ENCODE measurements at places on chromosomes 5 and 9.

- no peak for DNase-seq
These were observed 1.6 kb downstream of the PHYKPL start for GRCh38 chr5:178230879-178231538.

GRCh38 chr9:36053971-36054370, 17.3 kb downstream of the RECK start:
- DNase-seq = no peak

GRCh38 chr5:109744261-109744660, 54.5 kb downstream of the MAN2A1 start:
- DNase-seq = no peak

DNA sequence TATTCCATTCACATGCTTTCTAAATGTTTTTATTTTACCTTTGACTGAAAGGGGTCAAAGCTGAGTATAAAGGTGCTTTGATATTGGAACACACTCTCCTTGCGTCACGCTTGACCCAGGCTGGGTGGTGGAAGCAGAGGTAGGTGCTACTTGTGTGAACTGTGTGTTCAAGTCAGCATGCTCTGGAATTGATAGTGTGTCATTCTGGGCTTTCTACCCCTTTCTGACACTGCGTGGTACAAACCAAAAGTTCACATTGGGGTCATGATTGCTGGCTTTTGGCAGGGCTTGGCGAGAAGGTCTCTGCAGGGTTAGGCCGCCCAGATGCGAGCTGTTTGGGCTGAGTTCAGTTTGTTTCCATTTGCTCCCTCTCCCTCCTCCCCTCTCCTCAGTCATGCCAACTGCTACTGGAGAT, 131.8 kb downstream of the ADAMTSL1 start:
- no peak for DNase-seq

GRCh38 chr9:127550751-127551150, 61.3 kb upstream of the STXBP1 start:
- DNase-seq = no peak

DNA sequence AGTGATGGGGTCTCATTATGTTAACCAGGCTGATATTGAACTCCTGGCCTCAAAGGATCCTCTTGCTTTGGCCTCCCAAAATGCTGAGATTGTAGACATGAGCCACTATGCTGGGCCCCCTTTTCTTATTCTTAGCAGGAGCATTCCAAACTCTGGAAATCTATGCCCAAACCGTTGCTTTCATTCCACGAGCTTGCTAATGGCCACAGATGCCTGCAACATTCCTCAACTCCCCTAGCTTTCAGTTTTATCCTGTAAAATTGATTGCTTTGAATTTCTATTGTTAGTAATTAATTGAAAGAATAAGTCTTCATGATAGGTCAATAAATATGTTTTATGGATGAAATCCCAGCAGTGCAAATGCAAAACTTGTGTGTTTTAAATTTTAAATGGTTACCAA, 564.8 kb upstream of the WWC1 start:
- no peak for DNase-seq

DNA sequence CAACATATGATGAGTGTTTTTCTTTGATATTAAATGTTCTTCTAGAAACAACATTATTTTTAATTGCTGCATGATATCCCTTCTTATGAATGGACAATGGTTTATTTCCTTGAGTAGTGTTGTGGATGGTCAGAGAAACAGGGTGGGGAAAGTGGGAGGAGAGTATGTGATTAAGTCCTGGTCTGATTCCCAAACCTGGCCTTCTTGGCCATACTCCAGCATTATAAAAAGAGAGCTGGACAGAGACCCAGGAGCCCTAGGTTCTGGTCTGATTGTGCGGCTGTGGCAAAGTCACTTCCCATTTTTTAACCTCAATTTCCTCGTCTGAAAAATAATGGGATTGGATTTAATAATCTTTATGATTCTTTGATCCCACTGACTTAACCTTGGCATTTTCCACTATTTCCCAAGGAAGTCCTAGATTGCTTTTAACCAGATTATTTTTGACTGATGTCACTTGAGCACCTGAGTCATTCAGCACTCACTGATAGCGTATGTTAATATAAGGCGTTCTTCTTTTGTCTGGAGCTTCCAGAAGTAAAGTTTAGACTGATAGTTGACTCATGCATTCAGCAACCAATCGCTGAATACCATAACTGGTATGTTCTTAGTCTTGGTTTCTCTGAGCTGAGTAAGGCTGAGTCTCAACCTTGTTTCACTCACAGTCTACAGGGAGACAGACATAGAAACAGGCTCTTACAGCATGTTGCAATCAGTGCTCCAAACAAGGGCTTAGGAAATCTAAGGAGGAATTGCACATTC, 26.2 kb downstream of the OSMR start:
- no peak for DNase-seq

DNA sequence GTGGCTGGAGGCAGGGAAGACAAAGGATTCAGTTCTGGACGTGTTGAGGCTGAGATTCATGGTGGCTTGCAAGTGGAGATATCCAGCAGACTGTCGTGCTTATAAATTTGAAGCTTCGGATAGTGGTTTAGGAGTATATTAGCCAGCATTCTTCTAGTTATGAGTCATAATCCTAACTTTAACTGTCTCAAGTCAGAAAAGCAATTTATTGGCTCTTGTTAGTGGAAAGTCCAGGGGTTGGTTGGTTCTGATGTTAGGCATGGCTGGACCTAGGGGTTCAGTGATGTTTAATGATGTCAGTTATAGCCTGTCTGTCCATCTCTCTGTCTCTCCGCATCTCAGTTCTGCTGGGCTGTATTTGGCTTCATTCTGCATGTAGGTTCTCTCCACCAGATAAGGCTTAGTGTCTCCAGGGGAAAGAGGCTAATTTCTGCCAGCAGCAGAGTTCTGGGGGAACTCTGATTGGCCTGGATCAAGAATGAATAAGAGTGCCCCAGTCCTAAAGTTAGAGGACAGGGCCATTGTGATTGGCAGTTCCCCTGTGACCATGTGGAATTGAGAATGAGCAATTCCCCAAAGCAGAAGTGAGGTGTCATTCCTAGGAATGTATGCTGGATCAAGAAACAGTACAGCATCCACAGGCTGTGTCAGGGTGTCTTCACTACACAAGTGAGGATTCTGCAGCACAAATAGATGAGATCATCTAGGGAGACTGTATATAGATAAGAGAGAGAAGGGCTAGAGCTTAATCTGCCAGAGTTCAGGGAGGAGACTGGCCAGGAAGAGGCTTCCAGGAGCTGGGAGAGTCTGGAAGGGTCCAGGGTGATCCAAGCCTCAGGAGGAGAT, 72.9 kb upstream of the SHB start:
- no peak for DNase-seq

GRCh38 chr9:88852794-88853193, 138.5 kb upstream of the S1PR3 start:
- no peak for DNase-seq

DNA sequence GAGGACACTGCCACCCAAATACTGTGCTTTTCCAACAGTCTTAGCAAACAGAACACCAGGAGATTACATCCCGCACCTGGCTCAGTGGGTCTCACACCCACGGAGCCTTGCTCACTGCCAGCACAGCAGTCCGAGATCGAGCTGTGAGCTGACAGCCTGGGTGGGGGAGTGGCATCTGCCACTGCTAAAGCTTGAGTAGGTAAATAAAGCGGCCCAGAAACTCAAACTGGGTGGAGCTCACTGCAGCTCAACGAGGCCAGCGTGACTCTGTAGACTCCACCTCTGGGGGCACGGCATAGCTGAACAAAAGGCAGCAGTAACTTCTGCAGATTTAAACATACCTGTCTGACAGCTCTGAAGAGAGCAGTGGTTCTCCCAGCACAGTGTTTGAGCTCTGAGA, 28.8 kb downstream of the EPB41L4A start:
- DNase-seq = no peak

- DNase-seq = no peak
These were observed 71.5 kb downstream of the ZNF474 start for GRCh38 chr5:122200865-122201264.

DNA sequence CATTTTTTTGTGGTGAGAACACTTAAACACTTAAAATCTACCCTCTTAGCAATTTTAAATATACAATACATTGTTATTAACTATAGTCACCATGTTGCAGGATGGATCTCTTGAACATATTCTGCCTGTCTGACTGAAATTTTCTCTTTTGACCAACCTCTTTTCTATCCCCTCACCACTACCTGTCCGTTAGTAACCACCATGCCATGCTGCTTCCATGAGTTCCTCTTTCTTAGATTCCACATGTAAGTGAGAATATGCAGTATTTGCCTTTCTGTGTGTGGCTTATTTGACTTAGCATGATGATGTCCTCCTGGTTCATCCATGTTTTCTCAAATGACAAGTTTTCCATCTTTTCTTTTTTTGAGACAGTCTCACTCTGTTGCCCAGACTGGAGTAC, 48.5 kb upstream of the NAA35 start:
- no peak for DNase-seq

GRCh38 chr9:13113216-13113615, 166.3 kb downstream of the MPDZ start:
- DNase-seq = no peak

DNA sequence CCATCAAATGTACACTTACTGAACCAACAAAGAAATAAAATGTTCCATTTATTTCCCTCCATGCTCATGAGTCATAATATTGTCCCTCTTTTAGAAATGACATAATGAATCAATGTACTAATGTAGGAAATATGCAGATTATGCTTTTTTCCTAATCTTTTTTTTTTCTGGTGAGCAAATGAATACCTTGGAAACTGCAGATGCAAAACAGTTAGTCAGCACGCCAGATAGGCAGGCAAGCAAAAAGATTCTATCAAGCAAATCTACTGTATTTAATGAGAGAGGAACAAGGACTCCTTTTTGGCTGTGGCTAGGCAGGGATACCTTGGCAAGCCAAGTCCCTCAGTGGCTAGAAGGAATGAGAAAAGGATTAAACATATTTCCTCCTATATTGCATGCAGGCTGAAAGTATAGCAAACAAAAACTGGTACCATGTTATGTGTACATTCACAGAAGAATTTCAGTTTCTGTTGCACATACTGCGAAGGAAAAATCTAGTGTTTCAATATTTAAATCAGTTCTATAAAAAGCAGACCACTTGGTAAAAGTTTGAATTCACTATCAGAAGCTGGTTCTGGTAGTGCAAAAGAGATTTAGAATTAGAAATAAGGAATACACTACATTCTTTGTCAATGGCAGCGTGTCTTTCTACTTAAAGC, 605.4 kb downstream of the TLE1 start:
- no peak for DNase-seq

DNA sequence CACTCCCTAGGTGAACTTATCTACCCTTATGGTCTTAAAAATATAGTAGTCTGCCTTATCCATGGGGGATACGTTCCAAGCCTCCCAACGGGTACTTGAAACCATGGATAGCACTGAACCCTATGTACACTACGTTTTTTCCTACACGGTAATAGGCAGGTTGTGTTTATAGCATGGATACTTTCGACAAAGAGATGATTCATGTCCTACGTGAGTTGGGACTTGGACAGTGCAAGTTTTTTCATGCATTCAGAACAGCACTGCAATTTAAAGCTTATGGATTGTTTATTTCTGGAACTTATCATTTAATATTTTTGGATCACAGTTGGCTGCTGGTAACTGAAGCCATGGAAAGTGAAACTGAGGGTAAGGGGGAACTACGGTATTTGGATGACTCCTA, 88.1 kb downstream of the CNTLN start:
- DNase-seq = no peak
